ENCODE measurements at places on chromosomes 12 and 14. TPM values are rescaled to one million over a fixed set of nuclear protein-coding genes. Genes with fewer than 3 reads are reported as not detected.

DNA sequence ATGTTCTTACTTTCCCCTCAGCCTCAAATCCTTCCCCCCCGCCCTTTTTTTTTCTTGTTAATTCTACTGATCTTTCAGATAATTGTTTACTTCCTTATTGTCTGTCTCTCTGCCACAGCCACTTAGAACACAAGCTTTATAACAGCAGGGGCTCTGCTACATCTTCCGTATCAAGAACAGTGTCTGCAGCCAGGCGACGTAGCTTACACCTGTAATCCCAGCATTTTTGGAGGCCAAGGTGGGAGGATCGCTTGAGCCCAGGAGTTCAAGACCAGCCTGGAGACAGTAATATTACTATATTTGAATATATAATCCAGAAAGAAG is 5.4 kb downstream of the SOS2 start:
- DNase-seq = no peak

DNA sequence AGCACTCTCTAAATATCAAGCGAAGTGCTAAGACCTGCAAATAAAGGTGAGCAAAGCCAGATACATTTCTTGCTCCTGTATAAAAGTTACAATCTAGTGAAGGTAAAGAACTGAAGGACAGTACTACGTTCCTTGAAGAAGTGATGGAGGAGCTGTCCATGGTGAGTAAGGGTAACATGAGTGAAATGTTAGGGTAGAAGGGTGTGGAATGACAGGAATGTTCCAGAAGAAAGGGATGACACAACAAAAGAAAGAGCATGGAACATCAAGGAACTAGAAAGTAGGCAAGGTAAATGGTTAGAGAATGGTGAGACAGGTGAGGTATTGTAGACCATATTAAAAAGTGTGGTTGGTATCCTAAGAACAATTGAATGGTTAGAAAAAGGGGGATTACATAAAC is 272.4 kb downstream of the ACSS3 start:
- DNase-seq = no peak

DNA sequence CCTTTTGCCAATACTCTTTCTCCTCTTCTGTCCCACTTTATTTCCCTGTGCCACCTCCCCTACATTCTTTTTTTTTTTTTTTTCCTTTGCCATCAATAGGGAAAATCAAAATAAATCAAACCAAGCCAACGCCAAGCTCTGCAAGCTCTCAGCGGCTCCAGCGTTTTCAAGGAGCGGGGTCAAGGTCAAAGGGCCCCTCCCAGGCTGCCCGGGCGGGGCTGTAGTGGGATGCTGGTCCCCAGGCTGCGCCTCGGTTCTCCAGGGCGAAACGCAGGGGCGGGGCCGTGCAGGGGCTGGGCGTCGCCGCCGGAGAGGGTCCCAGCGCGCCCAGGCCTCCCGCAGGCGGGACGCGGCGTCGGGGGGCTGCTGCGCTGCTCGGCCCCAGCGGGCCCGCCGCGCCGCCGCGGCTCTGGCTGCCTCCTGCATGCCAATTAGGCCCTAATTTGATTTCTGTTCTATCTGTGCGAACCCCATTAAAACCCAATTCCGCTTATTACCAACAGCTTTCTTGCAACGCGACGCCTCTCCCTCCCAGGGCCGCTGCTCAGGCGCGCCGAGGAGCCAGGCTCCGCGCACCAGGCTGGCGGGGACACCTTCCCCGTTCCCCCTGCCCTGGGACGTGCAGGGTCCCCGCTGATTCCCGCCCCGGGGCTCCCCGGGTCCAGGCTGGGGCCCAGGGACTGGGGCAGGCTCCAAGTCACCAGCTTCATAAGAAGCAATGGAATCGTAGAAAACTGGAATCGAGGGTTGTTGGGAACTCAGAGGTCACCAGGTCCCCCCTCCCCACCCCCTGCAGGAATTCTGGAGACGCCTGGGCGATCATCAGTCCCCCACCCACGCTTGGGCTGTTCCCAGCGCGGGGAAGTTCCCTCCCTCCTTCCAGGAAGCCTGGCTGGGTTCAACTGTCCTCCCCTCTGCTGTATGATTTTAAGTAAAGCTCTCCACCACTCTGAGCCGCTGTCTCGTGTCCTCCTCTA is 50.7 kb upstream of the MAP1LC3B2 start:
- DNase-seq = no peak

DNA sequence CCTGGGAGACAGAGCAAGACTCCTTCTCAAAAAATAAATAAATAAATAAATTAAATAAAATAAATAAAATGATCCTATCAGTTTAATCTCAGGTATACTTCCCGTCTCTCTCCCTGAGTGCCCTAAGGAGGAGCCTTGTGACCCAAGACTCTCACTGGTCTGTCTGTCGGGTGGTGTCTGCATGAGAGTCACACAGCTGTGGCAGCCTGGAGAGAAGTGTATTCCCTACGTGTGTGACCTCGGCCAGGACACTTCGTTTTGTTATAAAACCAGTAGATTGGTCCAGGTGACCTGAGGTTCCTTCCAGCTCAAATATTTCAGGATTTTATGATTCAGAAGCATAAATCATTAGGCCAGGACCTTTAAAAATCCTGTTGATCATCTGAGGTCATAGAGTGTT is 4.8 kb downstream of the SYNE3 start:
- no peak for DNase-seq

DNA sequence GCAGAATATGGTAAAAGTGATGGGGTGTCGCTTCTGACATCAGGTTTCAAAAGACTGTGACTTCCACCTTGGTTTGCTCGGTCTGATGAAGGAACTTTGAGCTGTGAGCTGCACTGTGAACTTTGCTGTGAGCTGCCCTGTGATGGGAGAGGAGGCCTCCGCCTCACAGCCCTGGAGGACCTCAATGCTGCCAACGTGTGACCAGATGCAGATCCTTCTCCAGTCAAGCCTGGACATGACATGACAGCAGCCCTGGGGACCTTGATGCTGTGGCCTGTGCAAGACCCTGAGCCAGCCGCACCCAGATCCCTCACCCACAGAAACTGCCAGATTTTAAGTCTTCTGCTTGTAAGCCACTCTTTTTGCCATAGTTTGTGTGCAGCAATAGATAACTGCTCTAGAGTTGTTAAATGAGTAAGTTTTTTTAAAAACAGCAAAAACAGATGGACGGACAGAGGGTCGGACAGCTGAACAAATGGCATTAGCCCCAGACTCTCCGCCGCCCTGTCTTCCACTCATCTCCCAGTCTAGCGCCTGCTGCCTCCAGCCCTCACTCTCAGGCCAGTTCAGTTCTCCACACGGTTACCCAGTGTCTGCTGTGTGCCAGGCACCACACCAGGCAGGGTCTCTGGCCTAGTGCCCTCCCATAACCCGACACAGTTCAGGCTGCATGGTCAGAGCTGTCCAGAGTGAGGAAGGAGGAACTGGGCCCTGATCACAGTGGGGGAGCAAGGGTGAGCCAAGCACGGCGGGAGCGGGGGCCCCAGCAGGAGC is 13.1 kb upstream of the LRTM2 start:
- no peak for DNase-seq

DNA sequence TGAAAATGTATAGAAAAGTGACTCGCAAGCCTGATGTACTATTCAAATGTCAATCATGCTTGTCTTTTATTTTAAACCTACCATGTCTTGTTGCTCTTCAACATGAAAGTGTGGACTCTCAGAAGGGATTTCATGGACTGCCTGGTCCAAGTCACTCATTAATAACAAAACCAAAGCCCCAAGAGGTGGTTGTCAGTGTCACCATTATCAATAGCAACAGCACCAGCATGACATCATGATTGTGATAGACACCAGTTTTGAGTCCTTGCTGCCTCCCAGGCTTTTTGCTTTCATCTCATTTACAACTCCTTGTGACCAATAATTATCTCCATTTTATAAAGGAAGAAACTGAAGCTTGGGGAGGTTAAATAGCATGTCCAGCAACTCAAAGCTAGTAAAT is 112.0 kb upstream of the TMPO start:
- DNase-seq = no peak

Gene PTPRB
- polyA plus RNA-seq = 22.3 TPM
